ENCODE measurements at places on chromosomes 6 and 20.

DNA sequence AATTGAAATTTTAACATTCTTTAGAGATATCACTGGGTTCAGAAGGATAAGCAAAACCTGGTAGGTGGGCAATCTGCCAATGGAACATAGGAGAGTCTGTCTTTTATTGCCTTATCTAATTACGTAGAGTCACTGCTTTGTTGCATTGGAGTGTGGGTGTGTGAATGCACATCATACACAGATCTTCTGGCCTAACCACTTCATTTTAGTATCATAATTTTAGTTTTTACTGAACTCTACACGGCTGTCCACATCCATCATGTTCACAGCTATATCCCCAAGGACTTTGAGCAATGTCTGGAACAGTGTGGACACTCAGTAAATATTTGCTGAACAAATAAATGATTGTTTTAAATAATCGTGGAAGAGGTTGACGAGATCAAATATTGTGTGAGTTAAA lies 104.6 kb upstream of the AKIRIN2 start:
- DNase-seq, result no peak

DNA sequence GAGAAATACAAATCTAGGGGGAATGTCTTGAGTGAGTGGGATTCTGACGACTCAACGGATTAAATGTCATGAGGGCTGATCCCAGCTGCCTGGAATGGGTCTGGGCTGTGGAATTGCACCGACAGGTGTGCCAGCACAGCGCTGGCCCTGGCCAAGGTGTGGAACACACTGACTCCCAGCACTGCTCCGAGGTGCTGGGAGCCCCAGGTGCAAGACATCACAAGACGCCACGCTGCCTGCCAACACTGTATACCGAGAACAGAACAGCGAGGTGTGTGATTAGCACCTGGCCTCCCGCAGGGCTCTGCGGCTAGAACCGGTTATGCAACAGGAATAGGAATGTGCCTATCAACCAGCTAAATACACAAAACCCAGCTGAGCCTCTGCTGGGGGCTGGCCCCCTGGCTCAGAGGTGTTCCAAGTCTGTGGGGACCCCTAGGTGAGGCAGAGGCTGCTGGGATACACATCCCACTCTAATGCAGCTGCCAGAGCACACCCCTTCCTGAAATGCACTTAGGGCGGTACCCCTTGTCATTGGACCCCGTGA lies 24.8 kb upstream of the APMAP start:
- DNase-seq, result no peak

DNA sequence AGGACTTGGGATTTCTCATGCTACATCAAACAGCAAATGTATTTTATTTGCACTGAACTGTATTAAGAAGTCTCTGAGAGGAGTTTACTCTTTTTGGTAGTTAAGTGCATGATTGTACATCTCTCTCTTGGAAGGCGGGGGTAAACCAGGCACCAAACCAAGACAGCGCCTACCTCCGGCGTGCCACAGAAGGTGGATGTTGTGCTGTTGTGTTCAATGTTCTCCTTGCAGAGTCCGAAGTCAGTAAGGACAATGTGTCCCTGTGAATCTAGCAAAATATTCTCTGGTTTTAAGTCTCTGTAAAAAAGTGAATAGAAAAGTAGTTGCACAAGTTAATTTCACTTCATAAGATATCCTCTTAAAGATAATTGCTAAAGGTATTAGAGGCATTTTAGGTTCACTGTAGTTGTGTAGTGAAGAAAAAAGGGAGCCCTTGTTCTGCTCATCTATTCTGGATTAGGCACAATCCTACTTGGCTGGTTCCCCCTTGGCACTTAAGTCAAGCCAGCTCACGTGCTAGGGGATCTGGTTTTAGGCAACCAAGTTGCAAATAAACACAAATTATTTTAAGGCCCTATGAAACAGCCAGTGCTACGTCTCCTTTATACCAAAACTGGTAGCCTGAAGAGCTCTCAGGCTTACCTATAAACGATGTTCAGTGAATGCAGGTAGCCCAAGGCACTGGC lies 119.7 kb upstream of the SLC2A12 start:
- DNase-seq, result no peak

DNA sequence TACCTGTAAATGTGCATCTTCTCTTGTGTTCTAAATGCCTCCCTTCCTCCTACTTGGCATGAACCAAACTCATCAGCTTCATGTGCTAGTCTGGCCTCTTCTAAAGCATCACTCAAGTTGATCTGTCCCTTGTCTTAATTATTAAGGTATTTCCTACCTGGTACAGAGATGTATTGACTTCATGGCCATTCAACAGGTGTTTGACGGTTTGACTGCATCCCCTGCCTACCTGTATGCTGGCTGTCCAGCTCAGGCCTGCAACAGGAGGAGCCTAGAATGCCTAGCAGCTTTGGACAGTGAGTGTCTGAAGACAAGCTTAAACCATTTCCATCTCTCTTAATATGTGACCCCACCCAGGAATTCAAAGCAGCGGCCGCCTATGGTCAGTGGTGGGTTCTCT lies 24.6 kb downstream of the RIN2 start:
- no peak for DNase-seq

DNA sequence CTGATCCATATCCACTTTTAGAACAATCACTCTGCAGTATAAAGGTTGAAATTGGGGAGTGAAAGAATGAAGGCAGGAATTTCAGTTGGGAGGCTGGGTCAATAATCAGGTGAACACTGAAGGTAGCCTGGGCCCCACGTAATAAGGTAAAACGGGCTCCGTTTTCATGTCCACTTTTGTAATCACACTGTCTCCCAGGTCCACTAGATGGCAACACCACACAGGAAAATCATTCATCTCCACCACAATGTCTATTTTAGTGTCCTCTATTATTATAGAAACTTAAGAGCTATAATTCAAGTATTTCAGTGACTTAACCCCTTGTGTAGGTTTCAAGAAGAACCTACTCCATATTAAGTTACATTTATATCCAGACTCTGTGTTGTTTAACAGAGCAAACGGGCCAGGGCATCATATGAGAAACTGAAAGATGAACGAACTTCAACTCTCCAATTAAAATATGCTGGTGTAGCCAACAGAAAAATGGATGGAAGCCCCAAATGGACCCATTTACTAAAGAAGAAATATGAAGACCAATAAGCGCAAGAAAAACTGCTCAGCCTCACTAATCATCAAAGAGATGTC lies 45.9 kb upstream of the MC3R start:
- DNase-seq, result no peak

GRCh38 chr6:49515485-49516146 lies 15.9 kb downstream of the GLYATL3 start:
- DNase-seq, result no peak

GRCh38 chr6:26033941-26034354 lies 53.3 kb upstream of the HFE start:
- DNase-seq, result peak; percentile 33

DNA sequence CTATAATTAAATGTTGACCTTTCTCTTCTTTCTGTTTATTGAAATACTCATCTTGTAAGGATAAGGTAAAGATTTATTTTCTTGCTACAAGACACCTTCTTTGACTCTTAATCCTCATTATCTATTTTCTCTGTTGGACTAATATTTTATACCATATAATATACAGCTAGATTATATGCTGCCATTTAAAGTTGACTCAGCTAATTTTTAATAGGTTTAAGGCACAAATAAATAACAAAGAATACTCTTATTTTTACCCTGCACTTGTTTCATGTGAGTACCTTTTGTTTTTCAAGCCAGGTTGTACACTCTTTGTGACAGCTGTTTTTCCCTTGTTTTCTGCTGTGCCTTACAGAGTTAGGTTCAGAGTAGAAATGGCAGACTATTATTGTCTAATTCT lies 83.9 kb upstream of the ASCC3 start:
- DNase-seq, result no peak

- DNase-seq, result no peak
These were observed 29.2 kb downstream of the TGM2 start for GRCh38 chr20:38135651-38136420.

- peak; percentile 81 for DNase-seq
These were observed at the start of gene LRRC73 for GRCh38 chr6:43509984-43510826. TSS of gene LRRC73 (minus strand) at chr6:43510346. CDS start at chr6:43509785, 561 bp downstream.

- DNase-seq, result no peak
These were observed 299.5 kb downstream of the ADGB start for GRCh38 chr6:146898069-146898887.

DNA sequence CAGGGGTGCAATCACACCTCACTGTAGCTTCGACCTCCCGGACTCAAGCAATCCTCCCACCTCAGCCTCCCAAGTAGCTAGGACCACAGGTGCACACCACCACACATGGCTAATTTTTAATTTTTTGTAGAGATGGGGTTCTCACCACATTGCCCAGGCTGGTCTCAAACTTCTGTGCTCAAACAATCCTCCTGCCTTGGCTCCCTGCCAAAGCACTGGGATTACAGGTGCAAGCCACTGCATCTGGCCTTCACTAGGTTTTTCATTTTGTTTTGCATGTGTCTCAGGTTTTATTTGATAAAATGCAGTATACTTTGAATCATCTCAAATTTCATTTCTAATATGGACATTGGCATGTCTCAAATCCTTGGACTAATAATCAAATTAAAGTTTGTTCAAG lies 98.7 kb downstream of the SLC16A10 start:
- no peak for DNase-seq

- DNase-seq, result no peak
These were observed 26.4 kb downstream of the MRS2 start for GRCh38 chr6:24429146-24429545.

- no peak for DNase-seq
These were observed 66.8 kb upstream of the BTBD3 start for GRCh38 chr20:11850901-11851300.

GRCh38 chr6:121285041-121285440 lies 49.2 kb downstream of the TBC1D32 start:
- no peak for DNase-seq

- no peak for DNase-seq
These were observed 14.2 kb downstream of the LEMD2 start for GRCh38 chr6:33774774-33775173.

GRCh38 chr6:83308833-83309232 lies 115.7 kb downstream of the RWDD2A start:
- DNase-seq, result peak; percentile 4

GRCh38 chr6:170182781-170183120 lies 108.1 kb downstream of the DLL1 start:
- DNase-seq, result no peak

DNA sequence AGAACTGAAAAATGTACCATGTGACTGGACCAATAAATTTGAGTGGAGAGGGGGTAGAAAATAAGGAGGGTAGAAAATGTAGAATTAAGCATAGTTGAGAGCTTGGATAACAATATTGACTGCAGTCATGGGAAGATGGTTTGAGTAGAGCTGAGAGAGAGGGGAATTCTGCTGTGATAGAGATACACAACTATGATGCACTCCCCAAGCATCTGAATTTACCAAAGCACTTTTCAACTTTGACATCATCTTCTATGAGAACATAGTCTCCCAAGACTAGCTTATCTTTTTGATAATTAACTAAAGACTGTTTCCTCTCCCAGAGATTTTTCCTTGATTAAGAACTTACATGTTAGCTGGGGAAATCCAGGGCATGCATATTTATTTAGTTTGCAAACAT lies 103.1 kb downstream of the TNFRSF21 start:
- DNase-seq, result no peak

DNA sequence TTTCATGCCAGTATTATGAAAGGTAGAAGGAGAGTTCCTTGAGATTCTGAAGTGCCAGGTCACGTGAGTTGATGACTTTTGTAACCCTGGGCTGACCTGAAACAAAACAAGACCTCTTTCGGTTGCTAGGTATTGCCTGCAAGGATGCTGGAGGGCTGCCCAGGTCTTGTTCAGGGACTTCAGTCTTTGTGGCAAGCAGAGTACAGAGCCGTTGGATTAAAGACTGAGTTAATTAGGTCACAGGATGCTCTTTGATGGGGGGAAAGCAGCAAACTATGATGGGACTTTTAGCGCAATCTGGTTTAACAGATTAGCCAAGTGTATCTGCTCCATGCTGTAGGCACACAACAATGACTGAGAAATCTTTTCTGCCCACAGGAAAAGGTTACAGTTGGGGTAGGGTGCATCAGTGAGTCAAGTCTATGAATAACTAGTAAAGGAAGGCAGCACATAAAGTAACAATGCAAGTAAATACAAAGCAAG lies 12.8 kb upstream of the ELOVL5 start:
- DNase-seq, result peak; percentile 87

DNA sequence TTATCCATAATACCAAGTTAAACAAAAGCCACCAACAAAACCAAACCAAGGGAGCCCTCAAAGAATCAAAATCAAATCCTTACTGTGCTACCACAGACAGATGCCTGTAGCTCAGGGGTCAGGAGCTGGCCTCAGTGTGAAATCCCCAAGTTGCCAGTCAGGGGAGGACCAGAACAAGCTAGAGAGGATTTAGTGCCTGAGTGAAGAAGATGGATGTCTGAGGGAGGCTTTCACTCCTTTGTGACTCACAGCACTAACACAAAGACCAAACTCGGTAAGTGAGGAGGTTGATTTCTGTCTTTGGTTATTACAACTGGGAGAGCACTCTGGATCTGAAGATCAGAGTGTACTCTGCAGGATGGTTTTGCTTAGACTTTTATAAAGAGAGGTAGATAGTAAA lies 189.9 kb upstream of the ZNF184 start:
- DNase-seq, result no peak

DNA sequence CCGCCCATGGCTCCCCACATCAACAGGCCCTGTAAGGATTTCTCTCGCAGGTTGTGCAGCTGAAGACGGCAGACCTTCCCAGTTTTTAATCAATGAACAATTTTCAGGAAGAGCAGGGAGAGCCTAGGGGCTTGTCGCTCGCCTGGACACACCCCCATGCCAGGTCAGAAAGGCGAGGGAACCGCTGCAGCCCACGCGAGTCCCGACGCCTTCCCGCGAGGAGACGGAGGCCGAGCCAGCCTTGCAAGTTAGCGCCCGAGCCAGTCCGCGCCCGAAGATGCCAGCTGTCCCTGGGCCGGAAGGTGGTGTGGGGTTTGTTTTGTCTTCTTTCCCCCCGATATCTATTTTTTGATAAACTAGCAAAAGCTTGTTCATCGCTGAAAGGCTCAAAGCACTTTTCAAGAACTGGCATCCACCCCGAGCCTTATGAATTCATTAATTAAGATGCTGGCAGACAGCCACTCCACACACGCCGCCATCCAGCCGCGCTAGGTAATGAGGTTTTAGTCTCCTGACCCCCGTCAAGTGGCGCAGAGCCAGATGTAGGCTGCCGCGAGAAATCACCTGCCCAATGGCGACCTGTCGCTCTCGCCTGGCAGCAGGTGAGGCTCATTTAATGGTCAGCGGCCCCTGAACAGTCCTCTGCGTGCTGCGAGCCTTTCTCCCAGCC lies 6.6 kb downstream of the CCDC167 start:
- DNase-seq, result no peak

DNA sequence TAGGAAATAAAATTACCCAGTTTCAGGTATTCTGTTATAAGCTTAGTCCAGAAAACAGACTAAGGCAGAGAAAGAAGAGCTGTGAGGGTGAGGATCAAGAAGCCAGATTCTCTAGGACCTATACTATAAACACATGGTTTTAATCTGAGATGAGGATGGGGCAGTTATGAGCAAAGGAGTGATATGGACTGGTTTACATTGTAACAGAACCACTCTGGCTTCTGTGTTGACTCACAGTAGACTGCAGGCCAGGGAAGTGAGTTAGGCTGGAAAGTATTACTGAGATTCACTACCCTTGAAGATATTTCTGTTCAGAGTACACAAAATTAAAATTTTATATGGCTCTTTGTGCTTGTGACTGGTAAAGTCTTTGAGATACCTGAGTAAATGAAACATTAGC lies 3.2 kb upstream of the RWDD1 start:
- no peak for DNase-seq

GRCh38 chr6:23630726-23631635 lies 495.0 kb upstream of the NRSN1 start:
- no peak for DNase-seq

GRCh38 chr6:6597682-6598081 lies 9.2 kb downstream of the LY86 start:
- DNase-seq, result no peak

All from CD4-positive, alpha-beta T cell treated with Interleukin-21 for 1 hour (primary cell).